Activated CD8-positive, alpha-beta memory T cell treated with anti-CD3 and anti-CD28 coated beads for 1 hour (primary cell): ENCODE measurements at places on chromosomes 1 and 21.

- DNase-seq: no peak
These were observed 38.8 kb upstream of the VAMP3 start for GRCh38 chr1:7732331-7732730.

DNA sequence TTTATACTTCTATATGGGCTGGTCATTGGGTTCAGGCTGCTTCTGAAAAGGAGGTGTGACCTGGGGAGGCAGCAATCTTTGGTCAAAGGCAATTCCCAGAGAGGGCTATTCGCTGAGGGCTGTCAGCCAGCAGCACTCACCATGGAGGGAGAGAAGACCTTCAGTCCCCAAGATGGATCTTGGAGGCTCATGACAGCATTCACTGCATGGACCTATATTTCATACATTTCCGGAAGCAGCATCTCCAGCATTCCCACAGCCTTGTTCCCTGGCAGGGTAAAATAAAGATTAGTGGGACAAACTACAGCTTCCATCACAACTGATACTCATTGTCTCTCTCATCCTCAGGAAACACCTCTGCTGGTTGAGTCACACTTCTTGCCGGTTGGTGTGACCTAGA is 146.6 kb downstream of the CNIH3 start:
- DNase-seq: no peak

- DNase-seq: no peak
These were observed 2.5 kb downstream of the DISC1 start for GRCh38 chr1:231629132-231629531.

DNA sequence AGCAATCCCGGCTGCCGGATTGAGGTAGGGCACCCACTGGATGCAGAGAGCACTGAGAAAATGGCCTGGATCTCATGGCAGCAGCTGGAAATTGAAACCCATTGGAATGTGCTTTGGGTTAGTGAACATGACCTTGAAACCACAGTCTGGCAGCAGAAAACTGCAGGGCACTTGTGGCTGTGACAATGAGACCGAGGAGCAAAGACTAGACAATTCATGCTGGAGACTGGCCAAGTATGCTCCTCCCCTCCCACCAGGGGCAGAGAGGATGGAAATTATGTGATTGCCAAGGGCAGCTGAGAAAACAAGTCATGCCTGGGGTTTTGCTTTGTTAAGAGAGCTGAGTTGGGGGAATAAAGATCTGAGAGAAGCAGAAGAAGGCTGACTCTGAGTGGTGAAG is 60.7 kb downstream of the ZNF697 start:
- DNase-seq: no peak

DNA sequence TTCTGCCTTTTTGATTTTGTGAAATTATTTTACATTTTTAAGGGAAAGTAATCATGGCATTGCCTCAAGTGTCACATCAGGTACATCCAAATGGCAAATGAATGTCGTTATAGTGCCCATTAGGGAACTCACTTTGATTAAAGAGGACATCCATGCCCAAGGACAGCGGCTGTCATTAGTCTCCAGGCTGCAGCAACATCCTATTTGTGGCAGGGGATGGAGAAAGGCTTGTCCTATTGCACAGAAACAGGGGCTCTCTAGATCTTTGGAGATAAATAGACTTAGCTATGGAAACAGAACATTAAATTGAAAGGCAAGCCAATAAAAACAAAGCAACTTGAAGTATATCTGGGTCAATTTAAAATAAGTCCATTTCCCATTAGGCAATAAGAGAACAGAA is 439.3 kb downstream of the NEGR1 start:
- DNase-seq: no peak

- no peak for DNase-seq
These were observed 19.5 kb downstream of the KCNJ6 start for GRCh38 chr21:37896788-37897187.

DNA sequence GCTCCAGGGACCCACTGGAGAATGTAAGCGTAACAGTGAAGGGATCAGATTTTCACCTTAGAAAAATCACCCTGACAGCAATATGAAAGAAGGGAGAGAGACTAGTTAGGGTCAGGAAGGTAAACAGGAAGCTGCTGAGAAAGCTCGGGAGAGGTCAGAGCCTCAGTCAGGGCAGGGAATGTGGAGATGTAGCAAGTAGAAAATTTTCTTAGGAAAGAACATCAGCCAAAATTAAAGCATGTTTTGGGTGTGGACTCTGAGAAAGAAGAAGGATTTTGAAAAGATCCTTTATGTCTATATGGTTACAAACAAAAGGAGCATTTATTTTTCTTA is 16.7 kb upstream of the ERICH3 start:
- DNase-seq: no peak

- DNase-seq: no peak
These were observed 82.8 kb downstream of the CD247 start for GRCh38 chr1:167435484-167435883.

- no peak for DNase-seq
These were observed 9.1 kb downstream of the SMAP2 start for GRCh38 chr1:40382601-40383000.

DNA sequence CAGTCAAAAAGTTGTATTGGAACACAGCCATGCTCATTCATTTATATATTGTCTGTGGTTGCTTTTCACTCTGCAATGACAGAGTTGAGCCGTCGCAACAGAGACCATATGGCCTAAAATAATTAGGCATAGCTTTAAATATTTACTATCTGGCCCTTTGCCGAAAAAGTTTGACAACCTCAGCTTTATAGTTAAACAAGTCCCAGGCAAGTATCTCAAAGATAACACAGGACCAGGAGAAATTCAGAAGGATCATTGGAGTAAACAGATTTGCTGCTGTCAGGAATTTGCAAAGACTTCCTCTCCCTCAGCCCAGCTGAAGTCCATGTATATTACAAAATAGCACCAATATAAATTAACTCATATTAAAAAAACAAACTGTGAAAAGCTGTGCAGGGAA is 34.4 kb downstream of the NID1 start:
- DNase-seq: no peak

DNA sequence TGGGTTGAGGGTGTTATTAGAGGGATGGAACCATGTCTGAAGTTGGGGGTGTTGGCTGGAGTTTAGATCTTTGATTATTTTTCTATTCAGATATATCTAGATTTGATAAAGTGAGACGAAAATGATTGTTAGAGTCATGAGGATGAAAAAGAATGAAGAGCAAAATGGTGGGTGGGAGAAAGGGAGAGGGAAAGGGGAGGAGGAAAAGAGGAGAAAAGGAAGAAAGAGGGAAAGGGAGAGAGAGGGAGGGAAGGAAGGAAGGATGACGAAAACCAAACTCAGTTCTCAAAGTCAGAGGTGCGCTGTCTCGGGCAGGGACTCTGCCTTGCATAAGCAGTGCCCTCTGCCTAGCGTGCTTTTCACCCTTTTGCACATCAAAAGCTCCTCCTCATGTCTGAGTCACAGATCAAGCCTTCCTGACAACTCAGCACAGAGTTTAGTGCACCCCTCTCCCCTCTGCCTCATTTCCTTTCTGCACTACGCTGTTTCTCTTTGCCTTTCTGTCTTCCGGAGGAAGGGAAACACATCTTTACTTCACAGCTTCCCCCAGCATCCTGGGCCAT is 225.8 kb upstream of the PROX1 start:
- no peak for DNase-seq

- no peak for DNase-seq
These were observed 23.3 kb upstream of the TNNI1 start for GRCh38 chr1:201444792-201445191.

- DNase-seq: no peak
These were observed 5.2 kb downstream of the KAZN start for GRCh38 chr1:14603645-14604044.

- no peak for DNase-seq
These were observed 43.3 kb downstream of the TP73 start for GRCh38 chr1:3695326-3696217.

- DNase-seq: no peak
These were observed 59.6 kb downstream of the ABL2 start for GRCh38 chr1:179169616-179170467.

DNA sequence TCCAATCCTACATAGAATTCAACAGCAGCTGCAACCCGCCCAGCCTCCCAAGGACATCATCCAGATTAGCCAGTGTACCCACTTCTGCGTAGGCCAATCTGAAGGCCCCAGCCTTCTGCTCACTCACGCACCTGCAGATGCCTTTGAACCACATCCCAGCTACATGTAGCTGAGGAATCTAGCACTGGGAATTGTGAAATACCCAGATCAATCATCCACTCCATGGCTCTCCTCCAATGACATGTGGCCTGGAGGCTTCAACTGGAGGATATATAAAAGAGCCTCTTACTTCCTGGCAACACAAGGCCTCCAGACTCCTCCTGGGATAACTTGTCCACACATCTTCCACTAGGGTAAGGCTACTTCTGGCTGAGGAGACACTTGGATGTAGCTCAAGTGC is at the start of gene LCE6A:
LCE6A (plus strand) TSS at position 301 of the 400 bp plus-strand sequence. CDS start 665 bp downstream, outside the sequence.
- DNase-seq: no peak

DNA sequence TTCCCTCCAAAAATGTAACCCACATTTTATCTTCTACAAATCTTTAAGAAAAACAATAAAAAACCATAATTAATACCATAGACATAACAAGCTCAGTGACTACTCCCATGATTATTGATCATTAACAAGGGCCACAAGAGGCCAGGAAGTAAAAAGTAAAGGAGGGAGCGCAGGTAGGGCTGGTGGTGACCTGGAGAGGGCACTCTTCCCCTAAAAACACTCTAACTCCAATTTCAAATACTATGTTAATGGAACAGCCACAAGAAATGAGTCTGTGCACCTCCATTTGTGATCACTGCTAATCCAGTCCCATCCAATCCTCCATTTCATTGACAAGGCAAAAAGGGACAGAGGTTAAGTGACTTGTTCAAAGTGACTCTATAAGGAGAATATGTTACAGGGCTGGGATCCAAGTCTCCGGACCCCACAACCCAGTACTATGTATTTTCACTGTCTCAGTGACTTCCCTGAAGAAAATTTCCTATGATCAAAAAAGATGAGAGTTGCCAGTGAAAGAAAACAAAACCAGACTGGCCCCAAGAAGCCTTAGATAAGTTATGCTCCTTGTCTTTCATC is 41.2 kb upstream of the CFAP298 start:
- DNase-seq: no peak

- no peak for DNase-seq
These were observed 100.3 kb downstream of the CACNA1E start for GRCh38 chr1:181583598-181583997.

- no peak for DNase-seq
These were observed 138.6 kb upstream of the NGF start for GRCh38 chr1:115476616-115477015.

GRCh38 chr1:14222086-14222485 is 376.4 kb upstream of the KAZN start:
- no peak for DNase-seq

DNA sequence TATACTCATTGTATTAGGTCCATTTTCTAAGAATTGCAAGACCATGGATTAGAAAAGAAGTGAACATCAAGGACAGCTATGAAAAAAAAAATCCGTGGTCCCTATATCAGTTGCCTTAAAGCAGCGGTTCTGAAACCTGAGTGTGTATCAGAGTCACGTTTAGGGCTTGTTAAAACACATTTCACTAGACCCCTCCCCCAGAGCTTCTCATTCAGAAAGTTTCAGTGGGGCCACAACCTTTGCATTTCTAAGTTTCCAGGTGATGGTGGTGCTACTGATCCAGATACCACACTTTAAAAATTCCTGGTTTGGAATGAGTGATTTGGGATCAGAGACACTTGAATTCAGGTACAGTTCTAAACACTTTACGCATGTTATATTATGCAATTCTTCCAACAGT is 96.1 kb upstream of the PRMT6 start:
- no peak for DNase-seq
